ENCODE measurements at places on chromosomes 5 and 9. TPM values are rescaled to one million over a fixed set of nuclear protein-coding genes. Genes with fewer than 3 reads are reported as not detected.

- DNase-seq, result no peak
- H3K4me1 ChIP-seq, result no peaks in the 10 kb centered on the region
- no peaks in the 10 kb centered on the region for H3K27me3 ChIP-seq
- H3K27ac ChIP-seq, result no peak overlapping the region
- H3K36me3 ChIP-seq, result no peaks in the 10 kb centered on the region
Measured at GRCh38 chr9:17394881-17395510, 183.9 kb upstream of the SH3GL2 start.

GRCh38 chr9:36928670-36929349 is 105.3 kb downstream of the PAX5 start:
- H3K36me3 ChIP-seq, result no peaks in the 10 kb centered on the region
- no peaks in the 10 kb centered on the region for H3K4me1 ChIP-seq
- H3K27me3 ChIP-seq, result no peaks in the 10 kb centered on the region

GRCh38 chr9:129398101-129398960 is 220.3 kb upstream of the IER5L start:
- no peaks in the 10 kb centered on the region for H3K27me3 ChIP-seq
- peaks cover 16% of the 10 kb centered on the region for H3K4me1 ChIP-seq
- DNase-seq, result no peak
- no peaks in the 10 kb centered on the region for H3K36me3 ChIP-seq
- no peak overlapping the region for H3K27ac ChIP-seq

- H3K27me3 ChIP-seq, result no peaks in the 10 kb centered on the region
- no peak for DNase-seq
- peak overlapping the region; percentile 4 for H3K27ac ChIP-seq
- no peak overlapping the region for H3K4me3 ChIP-seq
Measured at GRCh38 chr5:151071848-151072629, 8.8 kb downstream of the TNIP1 start.

GRCh38 chr5:143793249-143793648 is 18.7 kb upstream of the HMHB1 start:
- no peak overlapping the region for H3K27ac ChIP-seq
- no peak overlapping the region for H3K4me3 ChIP-seq
- DNase-seq, result no peak
- H3K27me3 ChIP-seq, result no peaks in the 10 kb centered on the region
- no peaks in the 10 kb centered on the region for H3K36me3 ChIP-seq

GRCh38 chr9:31776471-31776870 is 608.0 kb upstream of the ACO1 start:
- H3K27me3 ChIP-seq, result no peaks in the 10 kb centered on the region
- no peak for DNase-seq
- H3K27ac ChIP-seq, result no peak overlapping the region
- no peak overlapping the region for H3K4me3 ChIP-seq
- no peaks in the 10 kb centered on the region for H3K36me3 ChIP-seq

DNA sequence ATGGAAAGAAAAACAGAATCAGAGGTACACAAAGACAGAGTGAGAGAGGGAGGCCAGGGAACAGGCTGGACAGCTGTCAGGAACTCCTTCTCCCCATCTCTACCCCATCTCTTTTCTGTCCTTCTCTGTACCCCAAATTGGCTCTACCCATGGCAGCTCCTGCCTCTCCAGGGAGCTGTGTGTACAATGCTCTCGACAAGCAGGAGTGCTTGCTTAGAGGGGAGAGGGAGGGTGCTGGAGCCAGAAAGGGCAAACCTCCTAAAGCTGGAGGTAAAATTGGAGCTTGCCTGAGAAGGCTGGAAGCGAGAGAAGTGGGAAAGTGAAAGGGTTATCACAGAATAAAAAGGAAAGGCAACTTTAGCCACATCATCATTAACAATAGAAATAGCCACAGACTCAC is 6.4 kb downstream of the TPM2 start:
- no peak overlapping the region for H3K27ac ChIP-seq
- H3K27me3 ChIP-seq, result no peaks in the 10 kb centered on the region
- peaks cover 2% of the 10 kb centered on the region for H3K4me1 ChIP-seq

Gene DBH
- not detected for total RNA-seq

Gene IFNA14
- total RNA-seq, result not detected

Gene FIBCD1
- total RNA-seq, result 1.8 TPM
